Psoas muscle (tissue), 8 donors: ENCODE measurements at places on chromosomes 3 and 15. TPM values are rescaled to one million over a fixed set of nuclear protein-coding genes. Genes with fewer than 3 reads are reported as not detected.
A peak's percentile ranks its signal among the peaks of the same experiment; 100 is the strongest.

- H3K27ac ChIP-seq: peak overlapping the region; percentile 78
- no peaks in the 10 kb centered on the region for H3K27me3 ChIP-seq
- peak overlapping the region; percentile 47 for H3K4me3 ChIP-seq
- H3K36me3 ChIP-seq: peaks cover 33% of the 10 kb centered on the region
Measured at GRCh38 chr15:85642693-85643066, 152.0 kb downstream of the KLHL25 start.

GRCh38 chr3:11494131-11494916 is 149.4 kb downstream of the VGLL4 start:
- no peaks in the 10 kb centered on the region for H3K27me3 ChIP-seq
- no peak overlapping the region for H3K27ac ChIP-seq
- H3K4me1 ChIP-seq: peaks cover 16% of the 10 kb centered on the region
- DNase-seq: no peak
- H3K4me3 ChIP-seq: no peak overlapping the region

DNA sequence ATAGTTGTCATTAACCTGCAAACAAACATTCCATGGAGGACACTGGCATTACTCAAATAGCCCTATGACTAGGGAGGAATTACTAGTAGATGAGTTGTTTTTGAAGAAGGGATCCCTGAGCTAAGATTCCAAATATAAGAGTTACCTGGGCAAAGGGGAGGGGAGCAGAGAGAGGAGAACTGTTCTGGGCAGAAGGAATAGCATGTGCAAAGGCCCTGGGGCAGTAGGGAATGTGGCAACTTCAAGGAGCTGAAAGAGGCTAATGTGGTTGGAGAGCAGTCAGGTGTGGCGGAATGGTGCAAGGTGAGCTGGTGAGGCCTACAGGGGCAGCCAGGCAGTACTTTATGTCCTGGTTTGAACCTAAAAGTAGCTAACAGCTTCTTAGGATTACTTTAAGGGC is 5.8 kb upstream of the IL17RD start:
- H3K27ac ChIP-seq: no peak overlapping the region
- H3K4me1 ChIP-seq: no peaks in the 10 kb centered on the region
- DNase-seq: no peak
- H3K36me3 ChIP-seq: no peaks in the 10 kb centered on the region
- no peak overlapping the region for H3K4me3 ChIP-seq
- no peaks in the 10 kb centered on the region for H3K27me3 ChIP-seq

DNA sequence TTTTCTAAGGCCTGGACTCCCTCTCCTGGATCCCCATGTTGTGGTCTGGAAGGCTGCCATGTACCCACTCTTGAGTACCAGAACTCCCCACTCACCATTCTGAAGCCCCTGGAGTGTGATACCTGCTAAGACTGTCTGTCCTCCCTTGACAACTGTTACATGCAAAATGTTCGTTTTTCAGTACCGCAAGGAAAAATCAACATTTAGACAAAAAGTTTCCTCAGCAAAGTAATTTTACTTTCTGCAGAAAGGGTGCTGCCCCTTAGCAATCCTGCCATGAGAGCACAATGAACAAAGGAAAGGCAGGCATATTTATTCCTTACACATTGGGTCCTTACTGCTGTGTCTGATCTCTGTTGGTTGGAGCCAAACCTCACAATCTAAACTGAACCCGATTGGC is 7.0 kb upstream of the GK5 start:
- H3K4me1 ChIP-seq: no peaks in the 10 kb centered on the region
- no peaks in the 10 kb centered on the region for H3K36me3 ChIP-seq
- H3K4me3 ChIP-seq: no peak overlapping the region
- H3K27me3 ChIP-seq: no peaks in the 10 kb centered on the region
- no peak overlapping the region for H3K27ac ChIP-seq

DNA sequence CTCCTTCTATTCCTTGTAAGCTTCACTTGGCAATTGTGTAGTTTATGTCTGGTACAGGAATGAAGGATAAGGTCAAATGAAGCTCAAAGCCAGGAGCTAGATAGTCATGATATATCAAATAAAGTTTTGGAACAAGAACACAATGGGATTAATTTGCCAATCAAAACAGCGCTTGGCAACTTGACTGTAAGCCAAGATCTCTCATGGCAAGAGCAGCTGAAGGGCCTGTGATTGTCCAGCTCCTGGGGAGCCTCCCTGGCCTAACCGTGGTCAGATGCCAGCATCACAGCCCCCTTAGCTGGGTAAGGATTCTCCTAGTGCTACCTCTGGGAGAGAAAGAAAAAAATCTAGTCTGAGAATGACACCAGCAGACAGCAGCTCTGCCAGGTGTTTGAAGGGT is 97.2 kb downstream of the LIPC start:
- H3K27ac ChIP-seq: no peak overlapping the region
- no peaks in the 10 kb centered on the region for H3K36me3 ChIP-seq
- no peak overlapping the region for H3K4me3 ChIP-seq
- no peaks in the 10 kb centered on the region for H3K27me3 ChIP-seq
- no peak for DNase-seq
- peaks cover 5% of the 10 kb centered on the region for H3K4me1 ChIP-seq

DNA sequence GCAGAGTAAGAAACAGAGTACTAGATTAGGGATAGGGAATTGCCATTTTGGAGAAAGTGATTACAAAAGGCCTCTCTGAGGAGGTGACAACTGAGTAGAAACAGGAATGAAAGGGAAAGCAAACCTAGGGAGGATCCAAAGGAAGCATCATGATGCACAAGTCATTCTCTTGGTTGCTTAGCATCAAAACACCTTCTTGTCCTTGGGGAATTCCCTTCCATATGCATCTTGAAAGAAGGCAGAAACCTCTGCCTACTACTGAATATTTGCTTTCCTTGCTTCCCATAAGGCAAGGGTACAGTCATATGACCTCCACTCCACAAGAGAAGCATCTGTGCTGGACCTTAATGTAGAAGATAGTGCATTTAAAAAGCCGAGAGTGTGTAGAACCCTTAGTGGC is 24.1 kb downstream of the GABPB1 start:
- no peaks in the 10 kb centered on the region for H3K4me1 ChIP-seq
- H3K27me3 ChIP-seq: no peaks in the 10 kb centered on the region
- no peaks in the 10 kb centered on the region for H3K36me3 ChIP-seq
- no peak overlapping the region for H3K4me3 ChIP-seq
- no peak for DNase-seq

- H3K4me3 ChIP-seq: no peak overlapping the region
- peaks cover 25% of the 10 kb centered on the region for H3K36me3 ChIP-seq
- no peak overlapping the region for H3K27ac ChIP-seq
- peak; percentile 11 for DNase-seq
- peaks cover 26% of the 10 kb centered on the region for H3K4me1 ChIP-seq
- H3K27me3 ChIP-seq: no peaks in the 10 kb centered on the region
Measured at GRCh38 chr3:129554356-129555152, 11.6 kb downstream of the H1-8 start.

- H3K4me1 ChIP-seq: no peaks in the 10 kb centered on the region
- no peak overlapping the region for H3K4me3 ChIP-seq
- H3K27ac ChIP-seq: no peak overlapping the region
- H3K27me3 ChIP-seq: no peaks in the 10 kb centered on the region
Measured at GRCh38 chr3:129413687-129414506, 14.5 kb downstream of the EFCAB12 start.

DNA sequence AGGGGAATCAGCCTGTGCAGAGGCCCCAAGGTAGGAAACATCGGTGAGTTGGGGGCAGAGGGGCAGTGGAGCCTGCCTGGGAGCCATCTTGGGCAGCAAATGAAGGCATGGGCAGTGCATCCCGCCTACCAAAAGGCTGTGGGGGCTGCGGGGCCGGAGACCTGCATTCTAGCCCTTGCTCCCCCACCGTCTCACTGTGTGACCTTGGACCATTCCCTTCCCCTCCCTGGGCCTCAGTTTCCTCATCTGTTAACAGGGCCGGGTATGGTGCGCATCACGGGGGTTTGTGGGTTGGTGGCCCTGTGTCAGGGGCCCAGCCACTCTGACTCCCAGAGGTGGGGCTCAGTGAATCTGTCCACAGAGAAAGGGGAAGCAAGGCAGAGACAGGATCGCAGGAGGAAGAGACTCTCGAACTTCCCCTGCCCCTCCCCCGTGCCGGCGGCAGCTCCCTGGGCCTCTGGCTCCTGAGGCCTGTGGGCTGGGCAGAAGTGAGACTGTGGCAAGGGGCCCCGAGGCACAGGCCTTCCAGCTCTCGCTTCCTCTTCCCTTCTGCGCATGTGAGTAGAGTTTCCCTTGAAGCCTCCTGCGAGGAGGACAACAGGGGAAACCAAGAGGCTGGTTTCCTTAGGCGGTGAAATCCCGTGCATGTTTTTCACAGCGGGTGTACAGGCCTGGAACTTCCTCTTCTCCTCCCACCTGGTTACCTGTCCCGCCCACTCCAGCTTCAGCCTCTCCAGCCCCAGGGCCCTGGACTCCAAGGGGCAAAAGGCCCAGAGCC is 42.9 kb downstream of the IDH2 start:
- DNase-seq: peak; percentile 85
- no peaks in the 10 kb centered on the region for H3K36me3 ChIP-seq
- H3K4me3 ChIP-seq: no peak overlapping the region
- H3K27me3 ChIP-seq: no peaks in the 10 kb centered on the region

GRCh38 chr3:167863811-167864551 is 128.5 kb downstream of the SERPINI1 start:
- H3K36me3 ChIP-seq: no peaks in the 10 kb centered on the region
- peak overlapping the region; percentile 60 for H3K27ac ChIP-seq
- no peaks in the 10 kb centered on the region for H3K27me3 ChIP-seq
- no peak for DNase-seq

GRCh38 chr15:64443016-64443415 is 17.4 kb upstream of the ZNF609 start:
- no peaks in the 10 kb centered on the region for H3K4me1 ChIP-seq
- H3K27ac ChIP-seq: no peak overlapping the region
- DNase-seq: no peak
- H3K4me3 ChIP-seq: no peak overlapping the region
- no peaks in the 10 kb centered on the region for H3K27me3 ChIP-seq
- peaks cover 25% of the 10 kb centered on the region for H3K36me3 ChIP-seq

GRCh38 chr3:75192146-75192616 is 471.9 kb upstream of the FRG2C start:
- no peak for DNase-seq
- no peaks in the 10 kb centered on the region for H3K36me3 ChIP-seq
- H3K4me3 ChIP-seq: no peak overlapping the region
- no peaks in the 10 kb centered on the region for H3K27me3 ChIP-seq
- H3K4me1 ChIP-seq: no peaks in the 10 kb centered on the region

GRCh38 chr3:100536093-100536492 is 43.7 kb downstream of the TMEM45A start:
- no peak overlapping the region for H3K4me3 ChIP-seq
- no peaks in the 10 kb centered on the region for H3K27me3 ChIP-seq
- DNase-seq: no peak
- H3K4me1 ChIP-seq: no peaks in the 10 kb centered on the region
- H3K36me3 ChIP-seq: no peaks in the 10 kb centered on the region
- H3K27ac ChIP-seq: no peak overlapping the region

DNA sequence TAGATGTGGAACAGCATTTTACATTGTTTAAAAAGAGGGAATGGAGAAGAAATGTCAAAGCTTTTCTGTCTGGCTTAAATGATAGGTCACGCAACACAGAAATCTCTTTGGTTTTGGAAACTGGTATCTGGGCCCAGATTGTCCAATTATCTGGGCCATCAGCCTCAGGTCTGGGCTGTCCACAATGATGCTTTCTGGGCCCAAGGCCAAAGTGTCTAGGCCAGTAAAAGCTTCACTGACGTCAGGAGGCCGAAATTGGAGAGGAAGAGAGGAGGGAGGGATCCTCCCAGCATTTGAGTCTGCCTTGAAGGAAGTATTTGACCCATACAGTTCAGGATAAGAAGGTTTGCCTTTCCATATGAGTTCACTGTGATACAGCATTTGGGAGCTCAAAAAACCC is 60.7 kb upstream of the ALDH1A3 start:
- H3K4me3 ChIP-seq: no peak overlapping the region
- DNase-seq: peak; percentile 41
- H3K27ac ChIP-seq: no peak overlapping the region

DNA sequence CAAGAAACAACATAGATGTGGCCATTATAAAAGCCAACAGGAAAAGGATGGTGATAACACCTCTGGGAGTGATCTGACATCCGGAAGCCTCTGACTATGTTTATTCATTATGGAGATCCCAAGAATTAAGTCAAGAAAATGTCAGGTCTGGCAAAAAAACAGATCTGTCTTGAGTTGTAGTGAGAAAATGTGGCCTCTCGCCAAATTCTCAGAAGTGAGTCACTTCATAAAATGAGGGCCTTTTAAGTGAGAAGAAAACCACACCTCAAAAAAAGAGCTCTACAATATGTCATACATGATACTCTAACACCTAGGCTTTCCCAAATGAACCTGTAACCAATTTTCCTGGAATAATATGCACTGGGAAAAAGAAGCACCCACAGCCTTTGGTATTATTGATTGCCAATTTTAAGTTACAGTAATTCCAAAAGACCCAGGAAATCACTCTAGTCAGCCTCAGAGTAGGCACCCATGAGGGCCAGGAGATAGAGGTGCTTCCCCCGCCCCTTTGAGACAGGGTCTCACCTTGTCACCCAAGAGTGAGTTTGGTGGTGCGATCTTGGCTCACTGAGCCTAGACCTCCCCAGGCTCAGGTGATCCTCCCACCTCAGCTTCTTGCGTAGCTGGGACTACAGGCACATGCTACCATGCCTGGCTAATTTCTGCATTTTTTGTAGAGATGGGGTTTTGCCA is 38.0 kb downstream of the CCR3 start:
- H3K27me3 ChIP-seq: no peaks in the 10 kb centered on the region
- no peak overlapping the region for H3K4me3 ChIP-seq
- H3K4me1 ChIP-seq: no peaks in the 10 kb centered on the region
- H3K27ac ChIP-seq: no peak overlapping the region
- no peak for DNase-seq

- H3K27ac ChIP-seq: no peak overlapping the region
- no peak for DNase-seq
- H3K27me3 ChIP-seq: no peaks in the 10 kb centered on the region
- no peak overlapping the region for H3K4me3 ChIP-seq
- no peaks in the 10 kb centered on the region for H3K36me3 ChIP-seq
Measured at GRCh38 chr3:83093222-83093572, 1331.8 kb upstream of the GBE1 start.

GRCh38 chr3:156513619-156514018 is 41.3 kb downstream of the SSR3 start:
- no peaks in the 10 kb centered on the region for H3K4me1 ChIP-seq
- no peaks in the 10 kb centered on the region for H3K36me3 ChIP-seq
- no peak for DNase-seq

DNA sequence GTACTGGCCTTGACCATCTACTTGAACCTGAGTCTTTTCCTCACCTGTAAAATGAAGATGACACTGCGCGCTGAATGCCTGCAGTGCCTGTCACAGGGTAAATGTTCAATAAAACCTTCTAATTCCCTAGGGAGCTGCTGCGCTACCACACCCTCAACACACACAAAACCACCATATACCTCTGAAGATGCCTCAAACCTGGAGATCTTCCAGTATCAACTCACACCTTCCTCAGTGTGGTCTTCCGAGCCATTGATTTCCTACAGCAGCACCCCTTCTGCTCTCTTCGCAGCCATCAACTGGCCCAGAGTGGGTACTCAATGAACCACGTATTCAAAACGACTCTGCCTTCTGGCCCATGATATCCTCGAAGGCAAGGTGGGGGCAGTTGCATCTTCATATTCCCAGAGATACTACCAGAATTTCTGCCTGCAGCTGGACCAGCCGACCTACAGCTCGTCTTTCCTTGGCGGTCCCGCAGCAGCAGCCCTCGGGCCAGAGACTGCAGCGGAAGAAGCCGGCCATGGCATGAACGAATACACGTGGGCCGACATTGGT is 695 bp downstream of the RPL32 start:
- no peaks in the 10 kb centered on the region for H3K27me3 ChIP-seq
- peaks cover 41% of the 10 kb centered on the region for H3K4me1 ChIP-seq
- H3K27ac ChIP-seq: peak overlapping the region; percentile 85

Gene RPL14
- 1,781 TPM for total RNA-seq

Gene TUBGCP4
- total RNA-seq: 18.4 TPM

Gene CILP
- total RNA-seq: 5.6 TPM

Gene OXTR
- 0.16 TPM for total RNA-seq

Gene RASGRF1
- not detected for total RNA-seq

Gene CPA3
- 3.8 TPM for total RNA-seq

Gene RBP2
- not detected for total RNA-seq

Gene EEFSEC
- 16.6 TPM for total RNA-seq
